Activated CD4-positive, alpha-beta T cell treated with anti-CD3 and anti-CD28 coated beads, Interleukin-2, amount 10 ng/mL, durations not matched to agents 7 days and 5 days (primary cell): ENCODE measurements at places on chromosomes 4 and X. TPM values are rescaled to one million over a fixed set of nuclear protein-coding genes. Genes with fewer than 3 reads are reported as not detected.

TSPAN6 gene
- total RNA-seq = not detected

TMSB15C gene
- total RNA-seq = 4.4 TPM

SPOCK3 gene
- total RNA-seq = not detected

ARMCX4 gene
- total RNA-seq = 0.96 TPM

ANKRD50 gene
- 0.35 TPM for total RNA-seq

ASB12 gene
- total RNA-seq = not detected

RPGR gene
- 5.9 TPM for total RNA-seq

DNA sequence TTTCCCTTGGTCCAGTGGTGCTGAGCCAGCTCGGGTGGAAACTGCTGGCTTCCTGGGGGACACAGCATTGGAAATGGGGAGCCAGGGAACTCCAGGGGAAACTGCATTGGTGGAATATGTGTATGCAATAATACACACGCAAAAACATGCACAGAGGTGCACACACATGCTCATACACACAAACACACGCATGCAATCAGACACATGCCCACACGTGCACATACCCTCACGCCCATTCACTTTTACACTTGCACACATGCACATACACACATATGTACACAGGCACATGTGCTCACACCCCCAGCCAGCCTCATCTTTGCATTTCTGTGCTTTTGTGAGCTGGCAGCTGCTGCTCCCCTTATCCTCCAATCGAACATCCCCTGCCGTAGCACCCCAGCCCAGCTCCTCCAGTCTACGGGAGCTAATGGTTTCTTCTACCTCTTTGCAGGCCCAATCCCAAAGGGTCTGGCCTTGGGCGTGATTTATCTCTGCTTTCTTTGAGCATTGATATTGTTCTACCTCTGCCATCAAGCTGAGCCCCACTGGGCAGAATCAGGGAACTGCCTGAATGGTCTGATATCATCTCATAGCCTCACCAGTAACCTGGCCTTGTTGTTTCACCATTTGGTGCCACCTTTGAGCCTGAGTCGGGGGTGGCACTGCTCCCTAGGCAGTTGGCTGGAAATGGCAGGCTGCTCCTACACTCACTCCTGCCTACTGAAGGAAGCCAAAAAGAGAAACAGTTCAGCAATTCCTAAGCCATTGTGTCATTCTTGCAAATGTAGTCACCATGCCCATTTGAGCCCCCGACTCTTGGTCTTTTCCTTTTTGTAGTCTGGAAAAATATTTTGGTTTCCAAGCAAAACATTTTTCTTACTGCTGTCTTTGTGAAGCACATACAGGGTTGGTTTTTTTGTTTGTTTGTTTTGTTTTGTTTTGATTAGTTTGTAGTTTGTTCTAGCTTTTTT, 104.4 kb upstream of the MAMLD1 start:
- DNase-seq = no peak

DNA sequence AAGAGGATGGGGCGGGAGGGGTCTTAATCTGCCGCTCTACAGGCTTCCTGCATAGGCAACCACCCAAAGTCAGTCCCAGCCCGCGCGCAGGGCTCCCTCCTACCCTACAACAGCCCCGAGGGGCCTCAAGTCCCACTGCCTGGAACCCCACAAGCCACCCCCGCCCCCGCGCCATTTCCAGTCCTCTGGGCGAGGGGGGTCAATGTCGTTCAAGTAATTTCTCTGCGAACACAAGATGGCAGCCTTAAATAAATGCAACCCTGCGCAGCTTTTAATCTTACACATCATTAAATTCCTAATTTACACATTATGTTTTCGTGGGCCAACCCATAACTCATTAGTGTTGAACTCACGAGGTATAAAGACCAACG, 92.9 kb downstream of the BCOR start:
- no peak for DNase-seq

GRCh38 chr4:159343116-159343515, 240.2 kb downstream of the RAPGEF2 start:
- no peak for DNase-seq

DNA sequence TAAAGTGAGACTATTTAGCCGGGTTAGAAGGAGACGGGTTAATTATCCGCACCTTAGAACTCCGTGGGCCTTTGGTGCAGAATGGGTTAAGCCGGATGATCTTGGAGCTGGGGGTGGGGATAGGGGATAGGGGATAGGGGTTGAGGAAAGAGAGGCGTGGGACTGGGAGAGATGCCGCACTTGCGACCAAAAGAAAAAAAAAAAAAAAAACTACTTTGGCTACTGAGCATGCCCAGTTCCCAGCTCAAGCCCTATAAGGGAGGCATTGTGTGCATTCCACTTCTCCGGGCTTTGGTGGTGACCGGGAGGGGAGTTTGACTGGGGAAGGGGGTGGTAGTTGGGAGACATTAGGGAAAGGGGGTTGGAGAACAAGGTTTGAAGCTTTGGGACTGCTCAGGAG, at the start of gene SLITRK4:
SLITRK4 (minus strand) TSS at position 187 of the 400 bp plus-strand sequence. CDS start 4,993 bp downstream, outside the sequence.
- no peak for DNase-seq

DNA sequence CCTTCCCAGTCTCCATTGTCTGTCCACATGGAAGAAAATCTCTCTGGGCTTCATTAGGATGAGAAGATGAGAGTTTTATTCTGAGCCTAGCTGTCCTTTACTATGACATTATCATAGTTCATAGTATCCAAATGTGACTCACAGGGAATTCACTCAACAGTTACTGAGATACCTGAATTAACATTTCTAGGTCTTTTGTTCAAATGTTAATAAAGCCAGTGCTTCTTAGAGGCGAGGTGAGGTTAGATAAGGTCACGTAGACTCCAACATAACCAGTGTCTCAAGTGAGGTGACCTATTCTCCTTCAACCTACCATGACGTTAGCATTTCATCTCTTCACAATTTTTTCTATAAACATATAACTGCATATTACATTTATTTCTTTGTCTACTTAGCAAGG, 67.2 kb downstream of the PALLD start:
- DNase-seq = no peak

- no peak for DNase-seq
Measured at GRCh38 chr4:7673121-7673520, 238.4 kb upstream of the PSAPL1 start.

DNA sequence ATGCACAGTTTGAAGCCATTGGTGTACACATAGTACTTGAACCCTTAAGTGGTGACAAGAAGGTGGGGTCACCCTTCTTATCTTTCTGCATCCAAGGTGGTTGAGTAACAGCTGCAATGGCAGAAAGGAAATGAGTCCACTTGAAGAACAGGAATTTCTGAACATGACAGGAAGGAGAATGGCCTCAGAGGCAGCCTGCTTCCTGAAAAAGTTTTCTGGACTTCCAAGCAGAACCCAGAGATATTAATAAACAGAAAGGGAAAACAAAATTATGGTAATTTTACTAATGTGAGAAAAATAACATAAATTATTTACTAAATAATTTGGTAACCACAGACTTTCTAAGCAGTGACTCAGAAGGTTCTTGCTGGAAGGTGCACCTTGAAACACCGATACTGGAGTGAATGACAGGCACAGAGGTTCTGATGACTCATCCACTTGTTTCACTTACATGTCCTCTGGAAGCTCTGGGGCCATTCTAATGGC, 119.9 kb upstream of the HS3ST1 start:
- DNase-seq = no peak

- DNase-seq = no peak
Measured at GRCh38 chr4:25238052-25238451, 4.2 kb downstream of the PI4K2B start.

DNA sequence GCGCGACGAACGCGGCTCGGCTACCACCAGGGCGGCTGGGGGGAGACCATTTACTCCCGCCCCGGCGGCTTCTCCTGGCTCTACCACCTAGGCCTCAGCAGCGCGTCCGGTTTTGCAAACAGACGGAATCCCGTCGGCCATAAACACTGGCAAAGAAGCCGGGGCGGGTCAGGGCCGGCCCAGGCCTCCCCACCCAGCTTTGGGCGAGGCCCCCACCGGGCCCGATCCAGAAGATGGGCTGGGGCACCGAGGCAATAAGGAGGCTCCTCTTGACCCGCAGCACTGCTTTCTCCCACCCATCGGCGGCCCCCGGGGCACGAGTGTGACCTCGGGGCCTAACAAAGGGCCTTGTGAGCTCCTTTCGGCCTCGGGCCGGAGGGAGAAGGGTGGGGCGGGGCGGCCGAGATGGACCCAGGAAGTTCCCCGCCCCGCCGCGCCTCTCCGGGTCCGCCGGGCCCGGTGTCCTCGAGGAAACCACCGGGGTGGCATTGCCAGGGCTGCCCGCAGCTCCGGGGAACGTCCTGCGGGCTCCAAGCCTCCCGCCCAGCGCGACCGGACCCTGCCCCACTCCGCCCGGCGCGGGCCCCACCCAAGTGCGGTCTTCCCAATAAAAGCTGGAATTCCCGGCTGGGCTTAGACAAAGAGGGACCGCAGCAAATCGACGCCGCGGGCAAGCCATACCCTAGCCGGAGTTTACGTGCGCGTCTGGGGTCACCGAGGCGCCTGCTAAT, 5.9 kb downstream of the BCOR start:
- DNase-seq = no peak
